ENCODE measurements at places on chromosomes 4 and X. TPM values are rescaled to one million over a fixed set of nuclear protein-coding genes. Genes with fewer than 3 reads are reported as not detected.
A peak's percentile ranks its signal among the peaks of the same experiment; 100 is the strongest.

GRCh38 chrX:149453030-149453429 is 52.1 kb downstream of the IDS start:
- DNase-seq: no peak

WDFY3 gene
- total RNA-seq: 0.48 TPM

FGFBP2 gene
- 3.9 TPM for total RNA-seq

DNA sequence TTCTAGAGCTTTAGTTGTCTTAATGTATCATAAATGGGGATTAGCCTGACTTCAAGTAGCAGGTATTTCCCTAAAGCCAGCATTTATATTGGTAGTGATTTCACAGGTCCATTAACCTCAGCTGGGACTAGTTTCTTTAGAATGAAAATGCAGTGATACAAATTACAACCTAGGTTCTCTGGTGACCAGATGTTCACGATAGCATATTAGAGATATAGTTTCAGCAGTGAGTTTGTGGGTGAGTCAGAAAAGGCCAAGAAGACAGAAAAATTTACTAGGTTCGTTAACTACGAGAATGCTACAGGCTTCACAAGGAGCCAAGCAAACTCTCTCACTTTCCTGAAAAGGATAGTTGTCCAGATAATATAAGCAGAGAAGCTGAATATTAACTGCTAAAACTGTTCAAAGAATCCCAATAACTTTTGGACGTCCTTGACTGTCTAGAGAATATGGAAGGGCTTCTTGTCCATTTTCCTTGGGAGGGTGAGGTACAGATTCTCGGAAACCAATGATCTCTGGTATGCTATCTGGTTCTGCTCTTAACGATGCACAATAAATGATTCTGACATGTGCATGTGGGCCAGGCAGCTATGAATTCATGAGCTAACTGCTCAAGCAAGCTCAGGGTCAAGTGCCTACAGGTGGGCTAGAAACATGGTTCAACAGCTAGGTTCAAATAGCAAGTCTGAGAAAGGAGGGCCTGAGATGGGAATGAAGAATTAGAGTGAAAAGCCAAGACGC is 6.0 kb upstream of the SPCS3 start:
- DNase-seq: no peak

NLGN3 gene
- 0.94 TPM for total RNA-seq

DNA sequence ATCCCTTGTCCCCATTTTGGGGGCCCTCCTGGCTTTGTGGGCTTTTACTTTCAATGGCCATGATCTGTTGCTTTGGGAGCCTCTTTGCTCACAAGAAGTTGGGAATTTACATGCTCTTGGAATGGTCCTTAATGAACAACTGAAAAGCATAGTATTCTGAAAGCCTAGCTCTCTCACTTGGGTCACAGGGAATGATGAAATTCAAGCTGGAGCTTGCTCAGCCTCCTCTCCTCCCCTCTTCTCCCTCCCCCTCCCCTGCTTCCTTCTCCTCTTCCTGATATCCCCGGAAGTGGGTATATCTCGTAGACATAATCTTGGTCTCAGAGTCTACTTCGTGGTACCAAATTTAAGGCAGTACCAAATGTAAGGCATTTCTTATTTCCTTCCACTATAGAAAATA is 400.6 kb upstream of the NR3C2 start:
- DNase-seq: no peak

DNA sequence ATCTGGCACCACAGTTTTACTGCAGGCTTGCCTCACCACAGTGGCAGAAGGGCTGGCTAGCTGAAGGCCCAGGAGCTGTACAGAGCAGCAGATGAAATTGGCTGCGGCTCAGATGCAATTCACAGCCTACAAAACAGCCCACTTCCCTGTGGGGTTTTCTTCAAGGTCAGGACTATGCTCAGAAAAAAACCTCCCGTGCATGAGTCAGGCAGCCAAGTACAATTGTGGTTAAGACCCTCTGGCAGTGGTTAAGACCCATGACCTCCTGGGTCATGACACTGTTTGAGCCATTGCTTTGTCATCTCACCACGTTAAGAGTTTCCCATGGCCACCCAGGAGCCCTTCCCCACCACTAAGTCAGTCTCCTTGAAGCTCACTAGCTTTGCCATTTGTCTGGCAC is 276.3 kb downstream of the HNRNPD start:
- no peak for DNase-seq

GRCh38 chr4:79679859-79680258 is 271.8 kb upstream of the GK2 start:
- no peak for DNase-seq

PFKFB1 gene
- 0.25 TPM for total RNA-seq

- DNase-seq: no peak
Measured at GRCh38 chrX:131741103-131741581, 197.3 kb downstream of the OR13H1 start.

SMR3B gene
- total RNA-seq: not detected

LSM6 gene
- total RNA-seq: 74.1 TPM

DNA sequence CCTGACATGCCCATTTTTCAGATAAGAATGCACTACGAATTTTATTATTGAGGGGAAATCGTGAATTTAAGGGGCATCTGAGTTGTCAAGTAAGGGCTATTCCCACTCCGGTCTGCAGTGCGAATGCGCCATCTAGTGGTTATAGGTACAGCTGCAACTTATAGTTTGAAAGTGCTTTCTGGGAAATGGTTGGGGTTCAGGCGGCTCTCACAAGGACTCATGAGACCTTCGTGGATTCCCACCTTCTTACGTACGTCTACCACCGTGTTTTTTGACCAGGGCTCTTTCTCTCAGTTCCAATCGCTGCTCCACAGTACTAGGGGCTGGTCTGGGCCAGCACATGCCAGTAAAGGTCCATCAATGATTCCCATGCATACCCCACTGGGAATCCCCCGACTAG is 12.3 kb downstream of the MSL3 start:
- no peak for DNase-seq

GRCh38 chr4:114263233-114263632 is 283.8 kb upstream of the ARSJ start:
- DNase-seq: no peak

ADGRL3 gene
- not detected for total RNA-seq

DNA sequence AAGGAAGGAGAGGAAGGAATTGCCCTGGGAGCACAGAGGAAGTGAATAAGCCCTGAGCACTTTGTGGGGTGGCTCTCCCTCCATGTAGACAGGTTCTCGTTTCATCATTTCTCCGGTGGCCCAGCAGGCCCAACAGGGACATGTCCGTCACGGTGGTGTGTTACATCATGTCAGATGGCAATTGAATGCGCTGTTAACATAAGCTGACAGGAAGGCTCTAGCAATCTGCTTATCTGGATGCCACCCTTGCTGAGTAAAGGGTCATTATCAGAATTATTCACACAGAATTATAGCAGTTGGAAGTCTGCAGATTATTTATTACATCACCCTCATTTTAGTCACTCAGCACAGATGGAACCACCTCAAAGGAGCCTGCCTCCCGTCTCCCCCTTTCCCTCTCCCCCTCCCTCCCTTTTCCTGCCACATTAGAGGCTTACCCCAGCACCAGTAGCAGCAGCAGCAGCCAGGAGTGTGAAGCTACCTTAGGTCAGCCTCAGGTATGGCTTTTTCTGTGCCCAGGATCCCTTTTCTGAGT is 124.3 kb upstream of the TRIM2 start:
- DNase-seq: no peak

DNA sequence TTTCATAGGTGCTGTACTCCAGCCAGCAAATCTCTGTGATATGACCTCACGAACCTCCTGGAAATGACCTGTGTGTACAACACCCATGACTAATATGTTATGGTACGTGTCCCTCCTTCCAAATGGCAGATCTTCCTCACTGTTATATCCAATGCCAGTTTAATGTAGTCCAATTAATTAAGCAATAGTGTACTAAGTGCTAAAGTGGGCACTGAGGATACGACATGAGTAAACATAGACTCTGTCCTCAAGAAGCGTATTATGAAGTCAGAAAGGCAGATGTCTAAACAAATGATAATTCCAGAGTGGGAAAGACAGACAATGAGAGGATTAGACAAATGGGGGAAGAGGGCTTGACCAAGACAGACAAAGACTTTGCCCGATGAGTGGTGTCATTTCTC is 33.9 kb downstream of the GPRIN3 start:
- no peak for DNase-seq

GRCh38 chrX:109464231-109464630 is 17.7 kb downstream of the GUCY2F start:
- DNase-seq: no peak

DNA sequence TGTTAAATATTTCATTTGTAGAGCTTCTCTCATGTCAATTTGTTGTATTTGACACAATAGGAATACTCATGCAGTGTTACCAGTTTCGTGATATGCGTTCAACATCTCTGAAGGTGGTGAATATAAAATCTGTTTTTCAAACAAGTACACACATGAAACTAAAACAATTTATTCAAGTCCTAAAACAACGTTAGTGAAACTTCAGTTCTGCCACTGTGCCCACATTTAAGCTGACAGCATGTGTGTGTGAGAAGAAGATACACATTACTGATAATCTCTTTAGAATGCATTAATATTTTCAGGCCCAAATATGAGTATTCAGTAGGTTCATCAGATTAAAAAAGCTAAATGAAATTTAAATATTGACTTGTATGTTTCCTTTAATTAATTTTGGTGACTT is 21.7 kb downstream of the GAB1 start:
- no peak for DNase-seq

APEX2 gene
- 35.9 TPM for total RNA-seq

PAK3 gene
- 0.25 TPM for total RNA-seq

GRCh38 chr4:797066-797465 is 28.9 kb downstream of the CPLX1 start:
- no peak for DNase-seq

GRCh38 chr4:157219711-157220370 is 687 bp upstream of the GRIA2 start:
- DNase-seq: no peak

- no peak for DNase-seq
Measured at GRCh38 chrX:39427492-39427891, 626.2 kb downstream of the MID1IP1 start.

GRCh38 chr4:121266982-121267381 is 102.9 kb upstream of the TNIP3 start:
- DNase-seq: no peak

GRCh38 chrX:39472161-39472560 is 625.6 kb downstream of the BCOR start:
- DNase-seq: no peak

GRCh38 chrX:20623448-20623847 is 356.7 kb upstream of the RPS6KA3 start:
- no peak for DNase-seq

SULT1E1 gene
- total RNA-seq: not detected

EIF1AX gene
- 94.1 TPM for total RNA-seq

DNA sequence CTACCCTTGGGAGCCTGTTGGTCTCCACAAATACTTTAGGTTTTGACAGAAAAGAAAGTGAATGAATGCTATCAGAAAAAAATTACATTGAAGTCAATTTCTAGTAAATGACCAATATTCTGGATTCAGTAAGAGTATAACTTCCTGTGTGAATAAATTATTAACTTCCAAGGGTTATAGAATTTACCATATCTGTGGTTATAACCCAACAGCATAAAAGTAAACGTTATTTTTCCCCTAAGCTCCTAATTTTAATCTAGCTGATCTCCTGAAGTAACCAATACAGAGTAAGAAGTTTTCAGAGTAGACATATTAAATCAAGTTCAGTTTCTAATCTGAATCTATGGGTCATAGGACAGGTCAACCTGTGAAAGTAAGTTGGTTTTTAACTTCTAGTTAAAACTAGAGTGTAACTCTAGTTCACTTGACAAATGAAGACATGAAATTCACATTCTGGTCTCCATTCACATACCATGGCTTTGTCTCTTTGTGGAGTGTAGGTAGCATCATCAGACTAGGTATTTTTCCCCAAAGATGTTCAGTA is 22.8 kb downstream of the DTHD1 start:
- DNase-seq: no peak

- no peak for DNase-seq
Measured at GRCh38 chrX:44253575-44253942, 89.9 kb downstream of the EFHC2 start.

DNA sequence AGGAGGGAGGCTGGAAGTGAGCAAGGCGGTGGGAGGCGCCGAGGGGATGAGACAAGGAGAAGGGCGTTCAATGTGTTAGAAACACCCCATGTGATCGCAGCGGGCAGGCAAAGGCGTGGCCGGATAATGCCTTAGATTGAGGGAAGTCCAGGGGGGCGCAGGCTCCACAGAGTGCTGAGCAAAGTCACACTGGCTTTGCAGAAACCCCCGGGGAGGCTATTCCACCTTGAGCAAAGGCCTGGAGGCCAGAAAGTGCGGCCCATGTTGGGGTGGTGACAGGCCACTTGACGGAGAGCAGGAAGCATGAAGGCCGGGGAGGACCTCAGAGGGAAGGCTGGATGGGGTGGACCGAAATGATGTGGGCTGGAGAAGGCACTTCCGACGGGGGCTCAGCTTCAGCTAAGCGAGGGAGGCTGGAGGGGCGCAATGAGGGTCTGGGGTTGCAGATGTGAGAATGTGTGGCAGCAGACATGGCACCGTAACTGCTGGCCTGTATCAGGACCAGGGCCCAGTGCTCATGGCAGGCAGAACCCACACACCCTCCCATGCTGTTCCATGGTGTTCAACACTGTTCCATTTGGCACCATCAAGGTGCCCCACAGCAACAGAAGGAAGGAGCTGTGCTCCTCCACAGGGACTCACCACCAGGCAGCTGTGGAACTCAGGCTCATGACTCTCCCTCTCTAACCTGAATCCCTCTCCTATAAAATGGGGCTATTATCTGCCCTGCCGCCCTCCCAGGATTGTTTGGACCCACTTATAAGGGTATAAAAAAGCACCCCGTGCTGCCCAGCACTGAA is 50.3 kb downstream of the HMX1 start:
- DNase-seq: no peak

GRCh38 chr4:82268050-82268825 is 105.6 kb downstream of the HNRNPD start:
- no peak for DNase-seq

DNA sequence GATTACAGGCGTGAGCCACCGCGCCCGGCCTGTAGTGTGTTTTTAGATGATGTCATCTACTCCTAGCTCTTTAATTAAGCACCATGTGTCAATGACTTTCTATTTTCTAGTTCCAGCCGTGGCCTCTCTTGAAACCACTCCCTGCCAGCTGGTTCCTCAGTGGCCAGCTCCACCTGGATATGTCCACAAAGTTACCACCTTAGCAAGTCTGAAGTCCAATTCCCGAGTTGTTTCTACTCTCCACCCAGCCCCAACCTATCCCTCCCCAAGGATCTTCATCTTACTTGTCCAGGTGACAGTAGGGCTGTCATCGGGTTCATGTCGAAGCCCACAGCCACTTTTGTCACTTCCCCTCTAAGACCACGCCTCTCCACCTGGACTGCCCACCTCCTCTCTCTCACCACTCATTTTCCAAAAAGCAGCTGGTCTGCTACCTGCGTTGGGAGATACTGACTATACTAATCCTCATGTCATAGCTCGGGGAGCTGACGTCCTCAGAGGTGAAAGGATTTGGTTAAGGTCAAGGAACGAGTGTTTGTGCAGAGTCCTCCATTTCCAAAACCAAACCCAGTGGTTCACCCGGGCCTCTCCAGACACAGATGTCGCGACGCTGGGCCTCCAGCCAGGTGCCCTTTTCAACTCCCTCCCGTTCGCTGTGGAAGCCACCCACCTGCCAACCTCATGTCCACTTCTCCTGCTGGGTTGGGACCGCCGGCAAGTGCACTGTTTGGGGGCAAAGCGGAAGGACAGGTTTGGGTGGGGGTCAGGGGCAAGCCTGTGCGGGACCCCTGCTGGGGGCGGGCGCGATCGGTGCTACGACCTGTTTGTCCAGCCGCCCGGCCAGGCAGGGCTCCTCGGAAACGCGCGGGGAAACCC is 704 bp downstream of the FAM3A start:
- DNase-seq: peak; percentile 10

All from activated T-helper 2 cell treated with anti-CD3 and anti-CD28 coated beads, Interferon-gamma antibody, Interleukin-2, Interleukin-4, amounts not matched to agents 10 μg/mL and 5 μg/mL and 100 μg/mL, durations not matched to agents 14 hours and 24 hours and 36 hours (primary cell).